Vagina (tissue), 2 donors: ENCODE measurements at places on chromosomes 2 and 18.

GRCh38 chr2:46364797-46365457 is 67.7 kb downstream of the EPAS1 start:
- no peaks in the 10 kb centered on the region for H3K27me3 ChIP-seq
- DNase-seq: no peak
- peaks cover 13% of the 10 kb centered on the region for H3K4me1 ChIP-seq

DNA sequence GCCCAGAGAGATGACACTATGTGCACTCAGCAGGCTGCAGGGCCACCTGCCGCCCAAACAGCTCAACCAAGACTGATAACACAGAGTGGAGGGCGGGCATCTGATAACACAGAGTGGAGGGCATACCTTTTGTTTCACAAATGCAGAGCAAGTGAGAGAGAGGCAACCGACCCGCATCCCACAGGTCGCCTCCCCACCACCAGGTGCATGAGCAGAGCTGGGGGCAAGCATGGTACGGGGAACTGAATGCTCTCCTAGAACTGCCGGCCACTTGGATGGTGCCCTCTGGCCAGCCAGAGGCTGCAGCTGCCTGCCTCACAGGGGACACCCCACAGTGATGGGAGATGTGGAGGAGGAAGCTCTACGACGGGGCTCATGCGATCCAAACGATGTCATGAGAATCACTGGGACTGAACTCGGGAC is 49.5 kb downstream of the ANO7 start:
- no peak overlapping the region for H3K27ac ChIP-seq
- H3K36me3 ChIP-seq: peaks cover 4% of the 10 kb centered on the region
- no peaks in the 10 kb centered on the region for H3K27me3 ChIP-seq
- no peaks in the 10 kb centered on the region for H3K4me1 ChIP-seq

- H3K4me3 ChIP-seq: no peak overlapping the region
- no peak for DNase-seq
- H3K27me3 ChIP-seq: no peaks in the 10 kb centered on the region
- H3K36me3 ChIP-seq: no peaks in the 10 kb centered on the region
- no peaks in the 10 kb centered on the region for H3K4me1 ChIP-seq
Observed at GRCh38 chr18:8006979-8007378, 439.9 kb downstream of the PTPRM start.

DNA sequence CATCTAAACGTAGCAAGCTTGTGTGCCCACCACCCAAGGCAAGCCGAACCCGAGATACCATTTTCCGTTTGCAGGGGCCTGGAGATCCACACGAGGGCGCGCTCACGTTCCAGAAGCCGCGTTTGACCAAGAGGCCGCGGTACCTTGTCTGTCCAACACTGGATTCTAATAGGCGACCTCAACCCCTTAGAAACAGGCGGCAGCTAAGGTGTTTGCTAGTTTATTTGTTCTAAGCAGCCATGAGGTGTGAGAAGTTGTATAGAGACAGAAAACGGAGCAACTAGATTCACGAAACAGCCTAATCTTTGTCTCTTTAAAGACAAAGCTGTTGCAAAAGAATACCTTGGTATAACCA is 4.2 kb downstream of the HOXD11 start:
- H3K27me3 ChIP-seq: no peaks in the 10 kb centered on the region
- no peak for DNase-seq
- H3K4me1 ChIP-seq: peaks cover 57% of the 10 kb centered on the region
- H3K4me3 ChIP-seq: peak overlapping the region; percentile 3

GRCh38 chr2:214201892-214202291 is 209.0 kb upstream of the VWC2L start:
- no peak overlapping the region for H3K4me3 ChIP-seq
- no peak overlapping the region for H3K27ac ChIP-seq
- no peaks in the 10 kb centered on the region for H3K36me3 ChIP-seq
- no peaks in the 10 kb centered on the region for H3K4me1 ChIP-seq

GRCh38 chr2:71330585-71331330 is 824 bp upstream of the ZNF638 start:
- no peak for DNase-seq
- peak overlapping the region; percentile 92 for H3K27ac ChIP-seq
- peak overlapping the region; percentile 82 for H3K4me3 ChIP-seq
- H3K4me1 ChIP-seq: peaks cover 39% of the 10 kb centered on the region
- no peaks in the 10 kb centered on the region for H3K27me3 ChIP-seq

DNA sequence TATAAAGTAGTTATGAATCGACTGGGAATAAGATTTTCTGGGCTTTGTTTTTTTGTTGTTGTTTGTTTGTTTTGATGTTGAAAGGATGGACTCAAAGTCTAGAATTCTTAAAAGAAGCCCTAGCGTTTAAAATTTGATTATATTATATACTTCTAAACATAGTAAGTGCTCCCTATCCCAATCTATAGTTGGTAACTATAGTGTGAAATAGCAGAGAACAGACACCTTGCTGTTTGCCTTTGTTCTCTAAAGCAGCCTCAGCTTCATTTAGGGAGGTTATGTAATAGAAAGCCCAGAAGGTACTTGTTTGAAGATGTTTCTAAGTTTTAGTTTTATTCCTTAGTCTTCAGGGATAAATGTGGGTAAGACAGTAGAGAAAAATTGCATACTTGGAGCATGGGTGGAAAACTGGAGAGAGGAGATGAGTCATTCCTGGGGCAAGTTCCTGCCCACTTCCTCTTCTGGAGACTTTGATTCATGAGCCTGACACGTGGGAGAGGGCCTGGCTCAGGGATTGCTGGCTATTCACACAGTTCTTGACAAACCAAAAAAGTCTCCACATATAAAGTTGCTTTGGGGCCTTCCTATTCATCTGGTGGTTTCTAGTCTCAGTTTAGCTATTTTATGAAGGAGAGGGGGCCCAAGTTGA is 131.9 kb downstream of the MYO1B start:
- H3K4me1 ChIP-seq: peaks cover 11% of the 10 kb centered on the region
- no peaks in the 10 kb centered on the region for H3K36me3 ChIP-seq
- no peaks in the 10 kb centered on the region for H3K27me3 ChIP-seq
- DNase-seq: no peak

DNA sequence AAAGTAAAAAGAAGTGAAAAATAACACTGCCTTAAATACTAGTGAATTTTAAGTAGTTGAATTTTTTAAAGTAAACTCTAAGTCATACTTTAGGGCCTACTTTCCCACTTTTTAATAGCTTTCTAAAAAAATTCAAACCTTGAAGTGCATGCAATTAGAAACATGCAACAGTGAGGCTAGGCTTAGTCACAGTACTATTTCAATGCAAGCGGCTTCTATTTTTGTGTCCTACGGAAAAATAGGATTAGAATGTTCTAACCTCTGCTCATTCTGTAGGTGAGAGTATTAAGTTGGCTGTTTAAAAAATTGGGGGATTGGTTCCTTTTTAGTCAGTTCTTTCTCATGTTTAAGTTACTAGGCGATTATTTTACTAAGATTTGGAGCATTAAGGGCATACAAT is 39.1 kb upstream of the PSMD14 start:
- no peaks in the 10 kb centered on the region for H3K36me3 ChIP-seq
- H3K27me3 ChIP-seq: no peaks in the 10 kb centered on the region
- H3K4me1 ChIP-seq: no peaks in the 10 kb centered on the region
- no peak overlapping the region for H3K27ac ChIP-seq
- no peak for DNase-seq

GRCh38 chr2:234632527-234633391 is 135.9 kb upstream of the ARL4C start:
- peak; percentile 58 for DNase-seq
- H3K4me3 ChIP-seq: no peak overlapping the region
- no peaks in the 10 kb centered on the region for H3K4me1 ChIP-seq
- no peak overlapping the region for H3K27ac ChIP-seq
- H3K36me3 ChIP-seq: no peaks in the 10 kb centered on the region

GRCh38 chr2:113672326-113672932 is 45.4 kb downstream of the RABL2A start:
- H3K27ac ChIP-seq: no peak overlapping the region
- H3K36me3 ChIP-seq: no peaks in the 10 kb centered on the region
- H3K27me3 ChIP-seq: no peaks in the 10 kb centered on the region
- no peak for DNase-seq
- H3K4me1 ChIP-seq: no peaks in the 10 kb centered on the region

DNA sequence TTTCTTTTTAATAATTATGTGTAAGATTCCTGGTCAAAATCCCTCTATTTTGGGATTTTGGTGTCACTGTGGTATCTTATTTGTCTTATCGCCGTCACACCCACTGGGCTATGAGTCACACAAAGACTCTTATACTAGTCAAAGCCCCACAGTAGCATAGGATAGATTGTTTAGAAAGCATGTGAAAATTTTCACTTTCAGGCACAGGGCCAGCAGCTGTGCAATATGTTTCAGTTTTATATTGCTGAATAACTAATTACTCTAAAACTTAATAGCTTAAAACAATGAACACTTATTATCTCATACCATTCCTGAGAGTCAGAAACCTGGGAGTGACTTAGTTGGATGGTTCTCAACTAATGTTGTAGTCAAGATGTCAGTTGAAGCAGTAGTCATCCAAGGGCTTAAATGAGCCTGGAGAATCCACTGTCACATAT is 24.0 kb downstream of the CFAP210 start:
- no peaks in the 10 kb centered on the region for H3K4me1 ChIP-seq
- no peaks in the 10 kb centered on the region for H3K36me3 ChIP-seq
- DNase-seq: no peak
- H3K27ac ChIP-seq: no peak overlapping the region
- H3K27me3 ChIP-seq: no peaks in the 10 kb centered on the region

DNA sequence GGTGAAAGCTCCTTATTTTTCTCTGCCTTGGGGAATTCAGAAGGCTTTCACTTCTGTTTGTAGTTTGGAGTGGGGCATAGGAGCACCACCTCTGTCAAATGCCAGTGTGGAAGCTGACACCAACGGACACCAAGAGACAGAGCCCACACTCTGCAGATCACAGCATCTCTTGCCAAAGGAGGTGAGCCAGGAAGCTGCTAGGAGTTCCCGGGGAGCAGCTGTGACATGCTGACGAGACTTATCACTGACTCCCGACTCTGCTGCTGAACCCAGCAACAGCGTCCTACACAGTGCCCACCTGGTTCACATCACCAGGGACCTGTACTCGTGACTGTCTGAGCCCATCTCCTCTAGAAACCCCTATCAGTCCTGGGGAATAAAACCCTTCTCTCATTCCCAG is 8.1 kb downstream of the TEX51 start:
- H3K4me1 ChIP-seq: no peaks in the 10 kb centered on the region
- no peak overlapping the region for H3K4me3 ChIP-seq
- H3K27me3 ChIP-seq: no peaks in the 10 kb centered on the region
- no peak overlapping the region for H3K27ac ChIP-seq
- H3K36me3 ChIP-seq: no peaks in the 10 kb centered on the region

DNA sequence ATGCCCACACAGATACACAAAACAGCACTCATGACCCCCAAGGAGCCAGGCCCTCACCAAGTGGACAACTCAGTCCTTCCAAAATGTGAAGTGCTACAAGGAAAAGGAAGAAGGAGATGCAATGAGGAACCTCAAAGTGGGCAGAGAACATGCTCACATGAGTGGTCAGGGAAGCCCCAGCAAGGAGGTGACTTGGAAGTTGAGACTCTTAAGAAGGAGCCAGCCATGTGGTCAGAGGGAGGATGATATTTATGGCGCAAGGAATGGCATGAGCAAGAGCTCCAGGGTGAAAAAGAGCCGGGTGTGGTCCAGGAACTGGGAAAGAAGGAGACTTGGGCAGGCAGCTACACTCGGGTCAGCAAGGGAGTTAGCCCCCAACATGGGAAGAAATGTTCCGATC is 30.0 kb upstream of the KLHL29 start:
- no peak overlapping the region for H3K27ac ChIP-seq
- H3K4me3 ChIP-seq: no peak overlapping the region
- H3K27me3 ChIP-seq: no peaks in the 10 kb centered on the region
- DNase-seq: peak; percentile 43
- H3K4me1 ChIP-seq: peaks cover 14% of the 10 kb centered on the region
- no peaks in the 10 kb centered on the region for H3K36me3 ChIP-seq

DNA sequence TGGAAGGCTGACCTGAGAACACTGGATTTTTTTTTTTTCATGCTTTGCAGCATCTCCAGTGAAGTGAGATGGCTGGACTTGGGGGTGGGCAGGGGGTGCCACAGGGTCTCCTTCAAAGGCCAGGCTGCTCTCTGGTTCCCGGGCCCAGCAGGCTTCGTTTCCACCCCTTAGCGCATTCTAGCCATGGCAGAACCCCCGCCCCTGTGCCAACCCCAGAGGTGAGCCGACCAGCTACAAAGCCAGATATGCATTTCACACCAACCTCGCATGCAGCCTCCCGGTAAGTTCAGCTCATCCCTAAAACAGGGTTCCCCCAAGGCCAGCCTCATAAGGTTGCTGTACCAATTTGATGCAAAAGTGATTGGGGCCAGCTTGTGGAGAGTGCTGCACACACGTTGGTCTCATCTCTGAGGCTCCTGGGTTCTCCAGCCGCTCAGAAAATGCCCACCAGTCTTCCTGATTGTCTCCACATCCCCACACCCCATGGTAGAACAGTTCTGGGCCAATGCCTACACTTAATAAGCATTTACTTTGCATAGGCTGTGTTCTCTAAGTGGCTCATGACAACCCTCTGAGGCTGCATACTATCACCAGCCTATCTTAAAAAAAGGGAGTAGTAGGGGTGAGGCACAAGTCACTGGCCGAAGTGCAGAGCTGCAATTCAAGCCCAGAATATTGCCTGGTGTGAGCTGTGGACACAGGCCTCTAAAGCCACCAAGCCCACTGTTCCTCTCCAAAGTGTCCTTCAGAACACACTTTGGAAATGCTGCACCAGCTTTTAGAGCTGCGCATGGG is 23.3 kb downstream of the SMAD7 start:
- H3K27ac ChIP-seq: peak overlapping the region; percentile 94
- no peaks in the 10 kb centered on the region for H3K36me3 ChIP-seq
- no peaks in the 10 kb centered on the region for H3K27me3 ChIP-seq
- no peak overlapping the region for H3K4me3 ChIP-seq
- DNase-seq: no peak
- H3K4me1 ChIP-seq: peaks cover 97% of the 10 kb centered on the region

DNA sequence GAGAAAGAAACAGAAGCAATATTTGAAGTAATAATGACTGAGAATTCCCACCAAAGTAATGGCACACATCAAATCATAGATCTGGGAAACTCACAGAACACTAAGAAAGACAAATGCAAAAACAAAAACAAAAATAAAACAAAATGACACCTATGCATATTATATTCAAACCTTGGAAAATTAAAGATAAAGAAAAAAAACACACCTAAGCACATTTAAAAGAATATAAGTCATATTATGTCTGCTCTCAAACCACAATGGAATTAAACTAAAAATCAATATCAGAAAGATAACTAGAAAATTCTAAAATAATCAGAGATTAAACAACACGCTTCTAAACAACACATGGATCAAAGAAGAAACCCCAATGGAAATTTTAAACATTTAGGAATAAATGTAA is 59.7 kb upstream of the GALNT5 start:
- no peak for DNase-seq
- no peak overlapping the region for H3K27ac ChIP-seq
- H3K36me3 ChIP-seq: no peaks in the 10 kb centered on the region
